CD4-positive, alpha-beta T cell treated with Interleukin-6 for 4 hours (primary cell): ENCODE measurements at places on chromosomes 6 and 20.

- DNase-seq: no peak
These were observed 329.5 kb downstream of the TPBG start for GRCh38 chr6:82693094-82693493.

- DNase-seq: no peak
These were observed 265.8 kb upstream of the TCF21 start for GRCh38 chr6:133623065-133623464.

DNA sequence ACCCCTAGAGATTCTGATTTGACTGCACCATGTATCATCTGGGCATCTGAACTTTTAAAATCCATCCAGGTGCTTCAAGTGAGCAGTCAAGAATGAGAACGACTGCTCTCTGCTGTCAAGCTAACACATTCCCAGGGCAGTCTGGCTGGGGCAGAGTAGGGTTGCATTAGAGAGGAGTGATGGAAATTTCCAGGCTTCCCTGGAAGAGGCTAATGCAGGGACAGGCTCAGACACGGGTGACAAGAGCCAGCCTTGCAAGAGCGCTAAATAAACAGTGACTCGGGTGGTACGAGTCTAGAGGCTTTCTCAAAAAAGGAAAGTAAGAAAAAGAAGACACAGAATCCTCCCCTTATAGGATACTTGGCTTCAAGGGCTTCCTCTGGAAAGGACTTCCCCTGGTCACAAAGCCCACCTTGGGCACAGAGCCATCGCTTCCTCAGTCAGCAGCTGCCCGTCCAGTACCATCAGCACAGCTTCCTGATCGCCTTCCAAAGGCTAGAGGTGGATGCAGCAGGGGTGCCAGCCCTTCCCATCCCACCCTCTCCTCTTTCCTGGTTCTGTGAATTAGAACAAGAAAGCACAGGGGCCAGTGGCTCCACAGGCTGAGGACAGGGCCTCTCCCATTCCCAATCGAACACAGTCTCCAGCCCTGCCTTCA is 177.4 kb upstream of the RREB1 start:
- DNase-seq: no peak

DNA sequence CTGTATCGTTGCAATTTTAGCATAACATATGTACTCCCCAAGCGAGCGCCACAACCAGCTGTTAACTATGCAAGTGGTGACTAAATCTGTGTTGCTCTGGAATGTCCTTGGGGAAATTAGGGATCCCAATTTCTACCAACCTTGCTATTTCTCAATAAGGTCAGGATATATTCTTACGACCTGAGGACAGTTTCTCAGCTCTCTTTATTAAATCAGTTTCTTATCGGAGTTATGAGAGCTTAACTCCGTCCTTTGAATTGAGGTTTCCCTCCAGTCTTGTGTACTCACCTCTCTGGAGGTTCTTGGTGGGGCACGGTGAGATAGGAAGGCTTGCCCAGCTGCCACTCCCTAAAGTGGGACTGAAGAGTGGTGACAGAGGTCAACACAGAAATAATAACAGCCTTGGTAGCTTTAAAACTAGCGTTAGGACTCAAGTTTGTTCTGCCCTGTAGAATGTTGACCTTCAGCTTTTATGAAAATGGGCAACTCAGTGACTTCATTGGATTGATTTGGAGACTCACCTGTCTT is 694 bp downstream of the MRPS18B start:
- no peak for DNase-seq

GRCh38 chr20:37598575-37599342 is 71.1 kb upstream of the BLCAP start:
- DNase-seq: no peak

- peak; percentile 84 for DNase-seq
These were observed at the start of gene MICAL1 for GRCh38 chr6:109455437-109456110. MICAL1 (minus strand) TSS chr6:109455772; CDS start chr6:109454196, 1,576 bp downstream.

DNA sequence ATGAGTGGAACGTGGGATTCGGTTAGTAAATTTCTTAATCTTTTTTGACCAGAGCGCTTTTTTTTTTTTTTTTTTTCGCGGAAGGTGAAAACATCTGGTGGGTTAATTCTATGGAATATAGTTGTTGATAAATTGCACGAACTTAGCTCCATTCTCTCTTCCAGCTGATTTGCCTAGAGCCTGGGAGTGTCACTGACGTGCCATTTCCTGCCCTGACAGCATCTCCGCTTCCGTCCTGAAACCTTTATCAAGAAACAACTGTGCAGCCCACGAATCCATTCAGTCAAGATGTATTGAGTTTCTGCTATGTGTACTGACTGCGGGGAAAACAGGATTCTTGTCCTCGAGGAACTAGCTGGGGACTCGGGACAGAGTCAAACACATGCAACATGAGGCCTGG is 59.5 kb upstream of the TGM3 start:
- no peak for DNase-seq

DNA sequence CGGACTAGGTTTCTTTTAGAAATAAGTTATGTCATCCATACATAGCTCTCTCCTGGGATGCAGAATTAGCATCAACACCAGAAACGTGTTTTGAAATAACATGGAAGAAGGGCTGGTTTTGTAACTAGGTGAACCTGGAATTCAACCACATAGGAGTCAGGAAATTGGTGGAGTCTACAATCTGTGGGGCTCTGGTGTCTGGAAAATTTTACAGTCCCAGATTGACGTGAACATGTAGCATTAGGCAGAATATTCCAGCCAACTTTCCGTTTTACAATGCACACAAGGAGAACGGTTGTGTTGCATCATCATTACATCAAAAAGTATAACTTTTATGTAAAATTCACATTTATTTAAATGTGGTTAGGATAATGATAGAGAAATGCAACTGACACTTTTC is 1.9 kb downstream of the KCNQ5 start:
- DNase-seq: no peak

- no peak for DNase-seq
These were observed 59.3 kb upstream of the STMND1 start for GRCh38 chr6:17042422-17043147.

GRCh38 chr6:14664112-14664601 is 546.6 kb downstream of the CD83 start:
- peak; percentile 33 for DNase-seq

- DNase-seq: no peak
These were observed 1532.7 kb downstream of the HACE1 start for GRCh38 chr6:103326760-103327757.

- DNase-seq: no peak
These were observed 142.5 kb upstream of the TCF21 start for GRCh38 chr6:133746417-133746770.

GRCh38 chr6:150668900-150669302 is 69.2 kb downstream of the PLEKHG1 start:
- no peak for DNase-seq

- DNase-seq: no peak
These were observed 7.0 kb upstream of the KIFC1 start for GRCh38 chr6:33384581-33385020.

GRCh38 chr6:35058358-35058675 is 82.8 kb downstream of the TCP11 start:
- no peak for DNase-seq

- no peak for DNase-seq
These were observed 182.3 kb upstream of the RAB32 start for GRCh38 chr6:146361128-146361924.

DNA sequence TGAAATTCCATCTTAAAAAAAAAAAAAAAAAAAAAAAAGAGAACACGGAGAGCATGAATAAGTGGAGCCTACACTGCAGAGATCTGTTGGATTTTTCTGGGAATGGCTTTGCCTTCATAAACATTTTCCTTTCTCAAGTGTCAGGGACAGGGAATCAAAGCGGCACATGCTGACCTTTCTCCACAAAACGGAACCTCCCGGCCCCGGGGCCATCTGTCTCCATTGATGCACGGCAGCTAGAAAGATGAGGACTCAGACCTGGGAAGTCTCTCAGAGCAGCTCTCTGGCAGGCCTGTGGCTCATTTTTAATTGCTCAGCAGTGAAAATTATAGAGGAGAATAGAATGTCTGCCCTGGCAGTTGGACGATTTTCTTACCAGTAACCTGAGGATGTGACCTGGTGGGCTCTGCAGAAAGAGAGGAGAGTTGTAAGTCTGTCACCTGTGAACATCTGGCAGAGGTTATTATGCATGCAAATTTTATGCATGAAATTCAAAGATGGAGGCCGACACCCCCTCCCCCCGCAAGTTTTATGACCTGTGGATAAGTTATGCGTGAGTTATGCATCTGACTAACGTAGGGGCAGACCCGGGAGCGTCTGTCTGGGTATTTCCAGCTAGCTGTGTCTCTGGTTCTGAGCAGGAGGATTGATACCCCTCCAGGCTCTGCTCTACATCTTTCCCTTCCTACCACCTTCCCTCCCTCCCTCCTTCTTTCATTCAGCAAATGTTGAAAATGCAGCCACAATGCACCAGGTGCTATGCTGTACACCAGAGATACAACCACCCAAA is 352.5 kb downstream of the CDH26 start:
- DNase-seq: no peak

DNA sequence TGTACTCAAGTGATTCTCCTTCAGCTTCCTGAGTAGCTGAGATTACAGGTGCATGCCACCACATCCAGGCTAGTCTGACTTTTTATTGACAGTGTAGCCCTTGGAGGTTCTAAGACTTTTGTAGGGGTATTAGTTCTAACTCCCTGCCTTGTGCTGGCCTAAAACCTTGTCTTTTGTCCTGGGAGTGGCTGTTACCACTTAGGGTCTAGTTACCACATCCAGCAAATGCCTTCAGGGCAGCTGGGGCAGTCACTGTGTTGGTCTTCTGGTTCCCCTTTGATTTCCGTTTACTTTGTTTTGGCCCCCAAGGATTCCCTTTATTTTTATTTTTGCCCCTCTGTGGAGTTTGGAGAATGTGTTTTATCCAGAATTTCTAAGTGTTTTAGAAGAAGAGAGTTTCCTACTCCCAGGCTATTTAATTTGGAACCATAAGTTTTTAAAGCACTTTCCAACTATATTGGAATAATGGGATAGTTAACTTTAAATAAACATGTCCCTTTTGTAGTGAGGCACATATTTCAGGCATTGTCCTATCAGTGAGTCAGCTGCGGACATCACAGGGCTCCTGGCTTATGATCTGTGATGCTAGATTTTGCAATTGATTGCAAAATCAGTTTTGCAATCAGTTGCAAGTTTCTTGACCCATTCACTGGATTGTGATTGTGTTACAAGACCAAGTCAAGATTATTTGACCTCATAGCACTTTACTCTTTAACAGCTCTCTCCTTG is 25.0 kb downstream of the IL22RA2 start:
- no peak for DNase-seq

DNA sequence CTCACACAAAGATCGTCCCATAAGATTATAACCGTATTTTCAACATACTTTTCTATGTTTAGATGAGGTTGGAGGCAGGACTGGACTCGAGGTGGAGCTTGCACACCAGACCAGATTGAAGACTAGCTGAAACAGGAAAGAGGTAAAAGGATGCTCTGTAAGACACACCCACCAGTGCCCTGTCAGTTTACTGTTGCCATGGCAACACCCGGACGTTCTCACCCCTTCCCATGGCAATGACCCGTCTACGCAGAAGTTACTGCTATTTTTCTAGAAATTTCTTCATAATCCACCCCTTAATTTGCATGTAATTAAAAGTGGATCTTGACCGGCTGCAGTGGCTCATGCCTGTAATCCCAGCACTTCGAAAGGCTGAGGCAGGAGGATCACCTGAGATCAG is 13.6 kb upstream of the SRSF6 start:
- no peak for DNase-seq

- no peak for DNase-seq
These were observed 267.9 kb upstream of the PLN start for GRCh38 chr6:118280210-118280609.

GRCh38 chr6:38169221-38169976 is 349.9 kb downstream of the ZFAND3 start:
- no peak for DNase-seq

DNA sequence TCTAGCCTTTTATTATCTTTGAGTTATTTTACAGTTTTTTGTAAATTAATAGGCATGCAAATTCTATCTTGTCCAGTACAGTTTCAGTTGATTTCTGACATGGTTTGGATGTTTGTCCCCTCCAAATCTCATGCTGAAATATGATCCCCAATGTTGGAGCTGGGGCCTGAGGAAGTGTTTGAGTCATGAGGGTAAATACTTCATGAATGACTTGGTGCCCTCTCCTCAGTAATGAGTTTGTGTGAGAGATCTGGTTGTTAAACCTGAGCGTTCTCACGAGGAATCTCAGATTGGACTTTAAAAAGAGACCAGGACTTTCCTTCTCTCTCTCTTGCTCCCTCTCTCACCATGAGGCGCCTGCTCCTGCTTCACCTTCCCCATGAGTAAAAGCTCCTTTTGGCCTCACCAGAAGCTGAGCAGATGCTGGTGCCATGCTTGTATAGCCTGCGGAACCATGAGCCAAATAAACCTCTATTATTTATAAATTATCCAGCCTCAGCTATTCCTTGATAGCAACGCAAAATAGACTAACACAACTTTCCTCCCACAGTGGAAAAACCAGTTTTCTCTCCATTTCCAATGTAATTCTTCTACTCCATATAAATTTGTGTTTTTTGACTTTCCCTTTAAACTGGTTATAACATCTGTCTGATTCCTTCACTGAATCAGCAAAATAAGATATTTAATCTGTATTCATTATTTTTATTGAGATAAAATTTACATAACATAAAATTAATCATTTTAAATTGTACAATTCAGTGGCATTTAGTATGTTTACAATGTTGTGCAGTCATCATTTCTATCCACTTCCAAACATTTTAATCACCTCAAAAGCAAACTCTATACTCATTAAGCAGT is 78.7 kb upstream of the PRSS16 start:
- no peak for DNase-seq

DNA sequence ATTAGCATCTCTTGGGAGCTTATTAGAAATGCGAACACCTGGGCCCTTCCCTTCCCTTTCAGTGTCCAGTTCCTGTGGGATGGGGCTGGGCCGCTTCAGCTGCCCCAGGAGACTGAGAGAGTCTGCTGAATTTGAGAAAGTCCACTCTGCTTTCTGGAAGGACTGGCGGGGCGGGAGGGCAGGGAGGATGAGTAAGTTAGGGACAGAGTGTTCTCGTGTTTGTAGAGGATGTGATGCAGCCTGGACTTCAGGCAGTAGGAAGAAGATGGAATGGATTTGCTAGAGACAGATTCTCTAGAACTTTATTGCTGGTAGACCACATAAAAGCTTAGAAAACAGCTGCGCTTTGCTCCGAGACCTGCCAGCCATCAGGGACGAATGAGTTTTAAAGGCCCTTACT is 1.1 kb upstream of the TULP4 start:
- DNase-seq: no peak

GRCh38 chr6:105484238-105485161 is 81.6 kb upstream of the PREP start:
- no peak for DNase-seq

DNA sequence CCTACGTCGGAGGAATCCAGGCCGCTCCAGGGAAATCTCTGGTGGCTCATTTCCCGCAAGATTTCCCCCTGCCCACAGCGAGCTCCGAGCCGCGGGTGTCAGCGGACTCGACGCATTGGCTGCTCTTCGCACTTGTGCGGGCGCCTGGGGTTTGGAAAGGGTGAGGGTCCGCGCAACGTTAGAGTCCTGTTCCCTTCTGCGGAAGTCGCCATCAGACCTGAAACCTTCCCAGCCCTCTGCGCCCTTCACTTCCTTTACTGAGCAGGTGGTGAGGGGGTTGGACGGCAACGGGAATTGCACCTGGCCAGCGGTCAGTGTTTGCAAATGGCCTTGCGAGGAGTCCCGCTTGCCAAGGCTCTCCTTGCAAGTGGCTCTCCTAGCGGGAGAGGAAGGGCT is 8.4 kb downstream of the PAX1 start:
- no peak for DNase-seq
